Pancreas (tissue), 10 donors: ENCODE measurements at places on chromosomes 12 and 14.

GRCh38 chr12:32159925-32160324 lies 53.3 kb downstream of the BICD1 start:
- no peak for DNase-seq
- H3K4me3 ChIP-seq, result no peak overlapping the region
- no peaks in the 10 kb centered on the region for H3K36me3 ChIP-seq
- no peaks in the 10 kb centered on the region for H3K27me3 ChIP-seq

- H3K36me3 ChIP-seq, result no peaks in the 10 kb centered on the region
- no peaks in the 10 kb centered on the region for H3K4me1 ChIP-seq
- no peak overlapping the region for H3K27ac ChIP-seq
- no peak for DNase-seq
- H3K27me3 ChIP-seq, result no peaks in the 10 kb centered on the region
Measured at GRCh38 chr14:85590784-85591183, 60.8 kb downstream of the FLRT2 start.

- H3K27me3 ChIP-seq, result no peaks in the 10 kb centered on the region
- DNase-seq, result no peak
- no peak overlapping the region for H3K27ac ChIP-seq
- H3K36me3 ChIP-seq, result no peaks in the 10 kb centered on the region
Measured at GRCh38 chr14:71135911-71136310, 228.7 kb downstream of the PCNX1 start.

DNA sequence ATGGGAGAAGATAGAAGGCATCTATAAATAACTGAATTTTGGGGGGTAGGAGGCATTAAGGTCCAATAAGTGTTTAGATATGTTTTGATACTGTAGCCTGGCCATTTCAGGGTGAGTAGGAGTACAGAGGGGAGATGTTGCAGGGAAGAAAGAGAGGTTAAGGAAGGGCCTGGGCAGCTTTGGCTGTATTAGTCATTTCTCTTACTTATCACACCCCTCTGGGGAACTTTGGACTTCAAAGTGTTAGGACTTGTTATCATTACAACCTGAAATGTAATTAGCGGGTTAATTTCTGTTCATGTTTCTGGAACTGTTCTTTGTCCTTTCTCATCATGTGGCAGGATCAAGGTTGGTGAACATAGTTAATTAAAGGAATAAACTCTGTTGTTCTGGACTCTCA lies 40.3 kb downstream of the SUSD6 start:
- H3K27ac ChIP-seq, result no peak overlapping the region
- H3K27me3 ChIP-seq, result no peaks in the 10 kb centered on the region
- H3K36me3 ChIP-seq, result no peaks in the 10 kb centered on the region
- H3K4me1 ChIP-seq, result peaks cover 53% of the 10 kb centered on the region
- no peak for DNase-seq

GRCh38 chr14:103232031-103232808 lies 101.8 kb upstream of the EIF5 start:
- H3K4me1 ChIP-seq, result no peaks in the 10 kb centered on the region
- no peak overlapping the region for H3K4me3 ChIP-seq
- DNase-seq, result no peak
- H3K27ac ChIP-seq, result no peak overlapping the region
- no peaks in the 10 kb centered on the region for H3K36me3 ChIP-seq
- H3K27me3 ChIP-seq, result no peaks in the 10 kb centered on the region

DNA sequence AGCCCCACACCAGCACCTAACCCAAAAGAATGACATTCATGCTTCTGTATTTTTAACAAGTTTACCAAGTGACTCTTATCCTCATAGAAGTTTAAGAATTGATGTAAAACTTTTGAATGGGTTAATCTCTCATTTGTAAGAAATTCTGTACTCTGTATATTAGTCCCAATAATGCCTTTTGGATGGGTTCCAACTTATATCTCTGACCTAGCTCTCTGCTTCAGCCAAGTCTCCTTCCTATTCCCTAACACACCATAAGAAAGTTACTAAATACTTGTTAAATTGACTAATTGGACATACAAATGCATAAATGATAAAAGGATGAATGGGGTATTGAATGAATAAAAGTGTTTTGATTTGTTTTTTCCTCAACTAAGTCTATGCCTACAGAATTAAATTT lies 557.3 kb downstream of the TMTC2 start:
- no peak overlapping the region for H3K4me3 ChIP-seq
- no peak for DNase-seq
- no peaks in the 10 kb centered on the region for H3K27me3 ChIP-seq
- H3K36me3 ChIP-seq, result no peaks in the 10 kb centered on the region
- H3K27ac ChIP-seq, result no peak overlapping the region

GRCh38 chr12:94284859-94285258 lies 136.5 kb downstream of the PLXNC1 start:
- no peak overlapping the region for H3K4me3 ChIP-seq
- H3K4me1 ChIP-seq, result no peaks in the 10 kb centered on the region
- DNase-seq, result no peak
